ENCODE measurements at places on chromosomes 5 and 9. TPM values are rescaled to one million over a fixed set of nuclear protein-coding genes. Genes with fewer than 3 reads are reported as not detected.

DNA sequence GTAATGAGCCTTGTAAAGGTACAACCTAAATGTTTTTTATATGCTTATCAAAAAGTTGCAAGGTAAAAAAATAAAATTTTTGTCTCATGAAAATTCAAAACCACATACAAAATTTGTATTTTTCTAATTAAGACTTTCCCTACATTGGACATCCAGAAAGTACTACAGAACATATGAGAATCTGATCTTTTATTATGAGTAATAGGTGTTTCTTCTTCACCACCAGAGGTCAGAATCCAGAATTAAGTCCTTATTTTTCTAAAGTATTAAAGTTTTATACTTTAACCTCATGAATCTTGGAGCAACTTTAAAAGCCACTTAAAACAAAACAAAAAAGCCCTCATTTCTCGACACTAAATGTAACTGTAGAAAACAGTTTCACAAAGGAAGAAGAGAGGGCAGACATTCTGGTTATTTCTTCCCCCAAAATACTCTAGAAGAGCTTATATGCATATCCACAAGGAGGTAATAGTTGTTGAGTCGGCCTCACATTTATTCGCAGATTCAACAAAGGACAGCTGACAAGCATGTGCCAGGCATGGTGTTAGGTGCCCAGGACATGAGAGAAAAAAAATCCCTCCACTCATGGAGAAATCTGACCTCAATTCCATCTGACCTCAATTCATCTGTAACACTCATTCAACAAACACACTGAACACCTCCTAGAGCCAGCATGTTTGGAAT is 69.3 kb downstream of the MLLT3 start:
- DNase-seq: no peak
- no peak overlapping the region for H3K27ac ChIP-seq
- peaks cover 2% of the 10 kb centered on the region for H3K36me3 ChIP-seq
- H3K4me3 ChIP-seq: no peak overlapping the region

GRCh38 chr9:132003896-132004295 is 75.8 kb downstream of the MED27 start:
- no peaks in the 10 kb centered on the region for H3K27me3 ChIP-seq
- no peaks in the 10 kb centered on the region for H3K36me3 ChIP-seq
- no peak overlapping the region for H3K27ac ChIP-seq
- no peaks in the 10 kb centered on the region for H3K4me1 ChIP-seq

DNA sequence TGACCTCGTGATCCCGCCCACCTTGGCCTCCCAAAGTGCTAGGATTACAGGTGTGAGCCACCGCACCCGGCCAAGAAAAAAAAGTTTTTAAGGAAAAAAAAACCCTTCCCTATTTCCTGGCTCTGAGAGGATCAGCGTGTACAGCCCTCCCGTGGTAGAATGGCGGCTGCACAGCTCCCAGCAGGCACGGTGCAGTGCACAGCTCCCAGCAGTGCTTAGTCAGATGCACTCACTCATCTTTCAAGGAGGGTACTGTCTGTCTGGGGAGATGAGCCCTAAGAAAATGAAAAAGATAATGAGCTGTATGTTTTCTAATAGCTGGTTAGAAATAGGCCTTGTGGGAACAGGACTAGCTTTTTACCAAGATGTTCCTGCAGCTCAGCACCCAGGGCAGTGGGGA is 36.7 kb upstream of the SLC2A8 start:
- H3K4me3 ChIP-seq: no peak overlapping the region
- H3K36me3 ChIP-seq: no peaks in the 10 kb centered on the region
- DNase-seq: no peak
- no peaks in the 10 kb centered on the region for H3K27me3 ChIP-seq

- H3K4me3 ChIP-seq: no peak overlapping the region
- DNase-seq: no peak
- no peaks in the 10 kb centered on the region for H3K4me1 ChIP-seq
- no peaks in the 10 kb centered on the region for H3K27me3 ChIP-seq
Measured at GRCh38 chr9:138028596-138028995, 151.0 kb downstream of the CACNA1B start.

GRCh38 chr9:123000371-123001068 is 32.9 kb upstream of the GPR21 start:
- peaks cover 9% of the 10 kb centered on the region for H3K4me1 ChIP-seq
- no peaks in the 10 kb centered on the region for H3K27me3 ChIP-seq
- no peak overlapping the region for H3K4me3 ChIP-seq
- no peaks in the 10 kb centered on the region for H3K36me3 ChIP-seq
- no peak for DNase-seq
- no peak overlapping the region for H3K27ac ChIP-seq

DNA sequence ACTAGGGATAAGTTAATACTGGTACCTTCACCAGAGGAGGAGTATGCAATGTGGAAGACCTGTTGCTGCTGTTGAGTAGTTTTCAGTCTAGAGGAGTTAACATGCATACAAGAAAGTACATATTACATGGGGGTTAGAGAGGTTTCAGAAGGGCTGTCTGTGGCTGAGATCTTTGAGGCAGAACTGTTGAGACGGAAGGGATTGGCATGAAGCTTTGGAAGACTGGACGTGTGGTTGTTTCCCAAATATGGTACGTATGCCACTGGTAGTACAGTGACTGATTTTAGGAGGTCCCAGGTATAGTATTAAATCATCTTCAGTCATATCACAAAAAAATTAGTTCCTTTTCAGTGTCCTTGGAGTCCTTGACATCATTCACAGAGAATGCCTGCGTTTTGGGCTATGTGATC is 17.6 kb downstream of the TNFAIP8 start:
- no peak overlapping the region for H3K27ac ChIP-seq
- no peak overlapping the region for H3K4me3 ChIP-seq

- H3K36me3 ChIP-seq: no peaks in the 10 kb centered on the region
- no peaks in the 10 kb centered on the region for H3K4me1 ChIP-seq
- no peaks in the 10 kb centered on the region for H3K27me3 ChIP-seq
- no peak overlapping the region for H3K27ac ChIP-seq
- DNase-seq: no peak
Measured at GRCh38 chr5:143059976-143060765, 290.0 kb downstream of the ARHGAP26 start.

DNA sequence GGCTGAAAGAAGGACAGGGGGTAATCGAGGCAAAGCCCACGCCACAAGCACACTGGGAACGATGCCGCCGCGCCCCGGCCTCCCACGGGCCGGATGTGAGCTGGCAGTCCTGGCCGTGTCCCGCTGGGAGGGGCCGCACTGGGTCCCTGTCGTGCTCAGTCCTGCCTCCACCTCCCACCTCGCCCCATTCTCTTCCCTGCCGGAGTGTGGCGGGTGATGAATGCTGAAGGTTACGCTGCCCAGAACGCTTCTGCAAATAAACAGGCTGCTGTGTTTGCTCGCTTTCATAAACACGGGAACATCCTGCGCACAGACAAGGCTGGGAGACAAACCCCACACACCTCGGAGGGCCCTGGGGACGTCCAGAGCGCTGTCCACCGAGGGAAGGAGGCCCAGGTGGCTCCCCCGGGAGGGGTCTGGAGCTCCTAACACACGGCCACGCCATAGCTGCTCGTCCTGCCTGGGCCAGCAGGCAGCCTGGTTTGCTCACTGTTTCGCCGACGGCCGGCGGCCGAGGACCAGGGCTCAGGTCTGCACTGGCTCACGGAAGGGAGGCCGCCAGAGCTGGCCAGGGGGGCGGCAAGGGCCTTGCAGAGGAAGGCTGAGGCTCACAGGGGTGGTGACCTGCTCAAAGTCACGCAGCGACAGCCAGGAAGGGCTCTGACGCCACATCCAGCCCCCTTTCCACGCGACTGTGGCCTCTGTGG is 2.3 kb downstream of the DNLZ start:
- no peak overlapping the region for H3K4me3 ChIP-seq
- H3K36me3 ChIP-seq: no peaks in the 10 kb centered on the region
- H3K27me3 ChIP-seq: no peaks in the 10 kb centered on the region

GRCh38 chr5:122093415-122094180 is 15.5 kb upstream of the LOX start:
- no peaks in the 10 kb centered on the region for H3K27me3 ChIP-seq
- H3K27ac ChIP-seq: no peak overlapping the region
- H3K4me3 ChIP-seq: no peak overlapping the region
- DNase-seq: no peak
- H3K36me3 ChIP-seq: no peaks in the 10 kb centered on the region

GRCh38 chr9:98807070-98807813 is at the start of gene GALNT12:
Gene GALNT12, plus strand, starts transcription at chr9:98807670. Its CDS starts 29 bp downstream, at chr9:98807699.
- H3K4me3 ChIP-seq: peak within 1 kb of the TSS; percentile 26
- no peaks in the 10 kb centered on the region for H3K27me3 ChIP-seq
- peak within 1 kb of the TSS; percentile 32 for H3K27ac ChIP-seq
- peaks cover 26% of the 10 kb centered on the region for H3K4me1 ChIP-seq

- H3K4me1 ChIP-seq: no peaks in the 10 kb centered on the region
- DNase-seq: no peak
- H3K27ac ChIP-seq: no peak overlapping the region
- H3K36me3 ChIP-seq: no peaks in the 10 kb centered on the region
- H3K4me3 ChIP-seq: no peak overlapping the region
- H3K27me3 ChIP-seq: no peaks in the 10 kb centered on the region
Measured at GRCh38 chr5:145743396-145744061, 91.6 kb downstream of the PRELID2 start.

DNA sequence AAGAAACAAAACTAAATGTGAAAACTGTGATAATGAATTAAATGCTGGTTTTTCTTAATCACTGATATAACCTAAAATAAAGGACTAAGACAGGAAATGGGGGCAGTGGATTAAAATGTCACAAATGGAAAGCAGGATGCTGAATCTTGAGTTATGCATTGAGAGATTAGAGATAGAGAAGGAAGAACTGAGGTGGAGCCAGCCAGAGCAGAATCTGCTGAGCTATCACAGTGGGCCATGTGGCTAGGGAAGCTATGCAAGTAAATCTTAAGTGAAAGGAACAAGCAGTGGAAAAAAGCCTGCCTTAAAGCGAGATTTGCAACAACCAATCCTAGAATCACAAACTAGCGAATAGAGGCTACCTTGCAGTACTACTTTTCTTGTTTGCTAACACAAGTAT is 188.5 kb upstream of the RASA1 start:
- no peaks in the 10 kb centered on the region for H3K27me3 ChIP-seq
- H3K4me3 ChIP-seq: no peak overlapping the region
- DNase-seq: no peak
- H3K27ac ChIP-seq: no peak overlapping the region

DNA sequence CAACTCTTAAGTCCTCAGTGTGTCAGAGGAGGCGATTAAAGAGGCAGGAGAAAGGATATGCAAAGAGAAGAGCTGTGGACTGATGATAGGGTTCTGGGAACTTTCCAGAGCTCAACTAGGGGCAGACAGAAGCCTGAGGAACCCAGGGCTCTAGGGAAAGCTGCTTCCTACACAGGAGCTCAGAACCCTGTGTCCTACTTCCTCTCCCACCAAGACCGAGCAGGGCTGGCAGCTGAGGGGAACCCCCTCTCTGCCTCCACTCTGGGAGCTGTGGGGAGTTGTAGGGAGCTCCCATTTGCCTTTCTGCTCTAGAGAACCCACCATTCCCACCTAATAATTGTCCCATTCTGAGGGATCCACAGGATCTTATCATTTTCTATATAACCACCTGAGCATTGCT is 674.3 kb downstream of the ACTL7B start:
- H3K36me3 ChIP-seq: no peaks in the 10 kb centered on the region
- H3K27ac ChIP-seq: no peak overlapping the region
- no peaks in the 10 kb centered on the region for H3K4me1 ChIP-seq
- H3K4me3 ChIP-seq: no peak overlapping the region
- no peak for DNase-seq

DNA sequence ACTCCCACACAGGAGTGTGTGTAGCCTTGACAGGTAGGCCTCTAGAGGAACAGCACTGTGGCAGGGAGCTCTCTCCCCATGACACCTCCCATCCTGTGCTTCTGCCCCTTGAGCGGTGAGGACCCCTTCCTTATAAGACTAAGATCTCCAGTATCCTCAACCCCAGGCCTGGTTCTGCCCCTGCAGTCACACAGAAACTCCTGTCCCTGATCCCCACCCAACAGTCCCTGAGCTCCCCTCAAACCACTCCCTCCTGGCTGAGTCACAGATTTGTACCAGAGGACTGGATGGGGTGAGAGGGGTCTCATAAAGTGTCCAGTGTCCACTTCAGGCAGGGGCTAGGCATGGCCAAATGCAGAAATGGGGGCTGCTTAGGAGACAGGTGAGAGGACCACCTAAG is 47.8 kb upstream of the CDKN2AIPNL start:
- H3K4me1 ChIP-seq: no peaks in the 10 kb centered on the region
- no peak overlapping the region for H3K27ac ChIP-seq
- H3K27me3 ChIP-seq: no peaks in the 10 kb centered on the region
- no peaks in the 10 kb centered on the region for H3K36me3 ChIP-seq

DNA sequence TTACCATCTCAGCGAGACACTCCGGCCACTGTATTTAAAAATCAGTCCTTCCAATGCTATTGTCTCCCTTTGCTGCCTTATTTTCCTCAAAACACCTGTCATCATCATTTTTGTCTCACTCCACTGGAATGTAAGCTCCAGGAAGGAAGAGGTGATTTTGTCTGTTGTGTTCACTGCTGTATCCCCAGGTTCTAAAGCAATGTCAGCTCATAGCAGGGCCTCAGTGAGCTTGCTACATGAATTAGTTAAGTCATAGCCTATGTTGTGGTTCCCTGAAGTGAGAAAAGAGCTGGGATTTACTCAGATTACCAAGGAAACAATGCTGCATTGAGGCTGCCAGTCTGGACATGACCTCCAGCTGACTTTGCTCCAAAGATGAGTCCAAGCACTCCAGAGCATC is 137.6 kb upstream of the RASEF start:
- no peaks in the 10 kb centered on the region for H3K4me1 ChIP-seq
- H3K27me3 ChIP-seq: no peaks in the 10 kb centered on the region
- no peaks in the 10 kb centered on the region for H3K36me3 ChIP-seq
- DNase-seq: no peak

- no peak overlapping the region for H3K27ac ChIP-seq
- no peak for DNase-seq
- peak overlapping the region; percentile 86 for H3K4me3 ChIP-seq
- peaks cover 17% of the 10 kb centered on the region for H3K36me3 ChIP-seq
- no peaks in the 10 kb centered on the region for H3K27me3 ChIP-seq
Measured at GRCh38 chr9:75085640-75086039, 2.3 kb downstream of the NMRK1 start.

- no peaks in the 10 kb centered on the region for H3K4me1 ChIP-seq
- H3K4me3 ChIP-seq: no peak overlapping the region
- H3K27ac ChIP-seq: no peak overlapping the region
- no peak for DNase-seq
Measured at GRCh38 chr5:33179301-33179700, 261.5 kb upstream of the TARS1 start.

Gene UGT3A1
- not detected for polyA plus RNA-seq

Gene CYLC2
- polyA plus RNA-seq: 0.05 TPM

Gene IFNA6
- polyA plus RNA-seq: not detected

Gene PCDHGB4
- 0.56 TPM for polyA plus RNA-seq

Gene IFNK
- polyA plus RNA-seq: not detected

Gene TSSK1B
- polyA plus RNA-seq: 0.08 TPM

Gene MARVELD2
- polyA plus RNA-seq: 4.0 TPM

Gene CD274
- polyA plus RNA-seq: 1.4 TPM

Gene PCDHA9
- polyA plus RNA-seq: not detected

Gene ANKDD1B
- polyA plus RNA-seq: 1.3 TPM

Gene PCDHB11
- 2.3 TPM for polyA plus RNA-seq

Gene ZFP2
- 3.2 TPM for polyA plus RNA-seq

Gene DHFR
- 3.4 TPM for polyA plus RNA-seq

Gene OR1Q1
- not detected for polyA plus RNA-seq
